ENCODE measurements at places on chromosomes 5 and 9.

GRCh38 chr5:82754036-82754746 is 323.0 kb downstream of the TMEM167A start:
- ATAC-seq: no peak

GRCh38 chr9:112873773-112874405 is 16.8 kb downstream of the SLC46A2 start:
- no peak for ATAC-seq

DNA sequence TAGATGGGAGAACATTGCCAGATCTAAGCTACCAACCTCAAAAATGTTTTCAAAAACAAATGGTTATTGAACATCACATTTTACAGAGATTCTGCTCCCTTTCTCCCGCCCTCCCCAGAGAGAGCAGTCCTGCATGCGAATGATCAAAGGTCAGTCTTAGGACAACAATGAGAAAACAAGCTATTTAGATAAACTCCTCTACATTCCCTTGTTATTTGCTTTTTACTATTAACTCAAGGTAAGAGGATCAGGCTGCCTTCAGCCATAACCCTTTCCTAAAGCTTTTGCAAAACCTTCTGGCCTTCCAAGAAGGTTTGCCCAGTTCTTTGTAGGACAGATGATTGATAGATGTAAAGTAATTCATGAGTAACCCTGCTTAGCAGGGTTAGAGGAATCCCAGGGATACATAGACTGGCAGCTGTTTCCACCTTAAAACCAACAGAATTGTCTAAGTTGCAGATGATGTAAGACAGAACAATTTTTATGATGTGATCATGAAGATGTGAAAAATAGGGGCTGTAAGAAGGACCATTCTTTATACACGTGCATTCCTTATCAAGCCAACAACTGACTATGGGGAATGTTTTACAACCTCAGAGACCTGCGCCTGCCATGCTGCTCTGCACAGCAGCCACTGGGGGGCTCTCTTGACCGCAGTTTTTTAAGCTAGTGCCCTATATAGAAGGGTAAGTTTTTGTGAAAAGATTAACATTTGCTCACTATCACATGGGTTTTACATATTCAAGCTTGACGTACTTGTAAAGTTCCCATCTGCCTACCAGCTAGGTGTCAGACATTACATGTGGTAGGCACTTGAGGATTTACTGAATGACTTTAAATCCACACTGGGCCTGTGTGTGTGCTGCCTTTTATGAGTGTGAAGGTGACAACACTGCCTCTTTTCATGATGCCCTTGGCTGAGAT is 2.3 kb upstream of the ZNF782 start:
- ATAC-seq: peak; percentile 71

DNA sequence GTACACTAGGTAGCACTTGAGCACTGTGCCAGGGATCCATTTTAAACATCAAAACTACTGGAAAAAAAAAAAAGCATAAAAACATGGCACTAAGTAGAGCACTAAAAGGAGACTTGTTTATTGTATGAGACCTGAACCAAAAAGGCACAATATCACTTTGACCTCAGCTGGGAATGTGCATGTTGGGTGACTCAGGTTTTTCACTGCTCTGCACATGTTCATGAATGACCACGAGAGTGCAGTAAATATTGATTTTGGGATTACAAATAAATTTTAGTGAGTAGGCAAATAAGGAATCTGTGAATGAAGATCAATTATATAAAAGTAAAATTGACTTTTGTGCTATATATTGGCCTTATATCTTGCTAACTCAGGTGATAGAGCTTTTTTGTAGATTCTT is 11.8 kb downstream of the RMI1 start:
- no peak for ATAC-seq

DNA sequence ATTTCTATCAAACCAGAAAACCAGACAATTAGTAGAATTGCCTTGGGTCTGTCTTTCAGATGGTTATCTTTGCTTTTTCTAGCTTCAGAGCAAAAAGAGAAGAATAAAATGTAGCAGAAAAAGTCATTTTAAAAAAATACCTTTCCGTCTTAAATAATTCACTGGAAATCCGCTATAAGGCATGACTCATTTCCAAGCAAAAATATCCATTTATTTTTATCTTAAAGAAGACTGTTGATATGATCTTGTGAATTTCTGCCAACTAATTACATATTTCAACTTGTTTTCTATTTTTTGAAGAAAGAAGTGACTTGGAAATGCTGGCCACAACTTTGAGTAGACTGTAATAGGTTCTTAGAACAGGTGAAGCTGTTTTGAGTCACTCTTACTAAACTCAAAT is 83.7 kb downstream of the VCAN start:
- ATAC-seq: no peak

DNA sequence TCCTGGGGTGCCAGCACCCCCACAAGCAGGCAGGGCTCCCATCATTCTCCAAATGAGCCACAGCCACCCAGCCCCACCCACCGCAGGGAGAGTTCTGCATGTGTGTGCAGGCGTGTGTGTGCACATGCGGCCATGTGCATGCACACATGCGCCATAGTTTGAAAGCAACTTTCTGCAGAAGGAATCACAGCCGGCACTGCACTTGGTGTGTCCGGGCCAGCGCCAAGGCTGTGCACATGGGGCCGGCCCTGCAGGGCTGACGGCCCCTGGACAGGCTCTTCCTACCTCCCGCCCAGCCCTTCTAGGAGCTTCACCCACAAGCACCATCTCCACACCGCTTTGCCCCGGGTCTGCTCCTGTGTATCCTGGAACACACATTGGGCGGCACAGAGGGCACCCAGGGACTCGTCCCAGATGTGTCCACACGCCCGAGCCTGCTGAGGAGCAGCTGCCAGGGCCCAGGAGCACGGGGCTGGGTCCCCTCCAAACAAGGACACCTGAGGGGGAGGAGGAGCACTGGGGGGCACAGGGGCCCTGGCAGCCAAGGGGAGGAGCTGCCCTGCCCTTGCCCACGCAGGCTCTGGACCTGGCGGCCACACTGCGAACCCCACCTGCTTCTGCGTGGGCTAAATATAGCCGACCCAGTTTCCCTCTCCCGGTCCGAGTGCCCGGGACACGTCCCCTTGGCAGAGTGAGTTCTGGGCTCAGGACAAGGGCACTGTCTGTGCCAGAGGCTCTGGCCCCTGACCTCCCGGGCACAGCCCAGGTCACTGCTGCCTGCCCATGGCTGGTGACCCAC is 19.1 kb downstream of the TPPP start:
- ATAC-seq: no peak

GRCh38 chr5:167155387-167156005 is 1135.9 kb upstream of the WWC1 start:
- ATAC-seq: no peak

Data from SK-N-SH treated with all-trans-retinoic acid at 6 μM for 48 hours (cell line).